Breast epithelium (tissue), 4 donors: ENCODE measurements at places on chromosomes 1 and 21.

- no peak for DNase-seq
These were observed 45.5 kb downstream of the DHRS3 start for GRCh38 chr1:12572522-12572921.

DNA sequence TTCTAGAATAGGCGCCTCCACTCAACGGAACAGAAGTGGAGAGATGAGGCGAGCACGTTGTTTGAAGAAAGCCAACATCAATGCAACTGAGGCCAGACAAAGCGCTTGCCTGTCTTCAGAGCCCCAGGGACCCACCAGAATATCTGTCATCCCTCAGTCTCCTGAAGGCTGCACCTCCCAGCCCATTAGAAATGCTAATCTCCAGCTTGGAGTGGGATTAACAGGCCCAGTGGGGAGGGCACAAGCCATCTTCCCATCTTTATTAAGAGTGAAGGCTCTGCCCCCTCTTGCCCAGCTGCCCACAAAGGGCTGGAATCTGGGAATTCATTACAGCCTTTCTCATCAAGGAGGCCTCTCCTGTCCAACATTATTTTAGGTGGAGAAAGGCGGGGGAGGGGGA, 16.8 kb upstream of the CNTN2 start:
- no peak for DNase-seq

DNA sequence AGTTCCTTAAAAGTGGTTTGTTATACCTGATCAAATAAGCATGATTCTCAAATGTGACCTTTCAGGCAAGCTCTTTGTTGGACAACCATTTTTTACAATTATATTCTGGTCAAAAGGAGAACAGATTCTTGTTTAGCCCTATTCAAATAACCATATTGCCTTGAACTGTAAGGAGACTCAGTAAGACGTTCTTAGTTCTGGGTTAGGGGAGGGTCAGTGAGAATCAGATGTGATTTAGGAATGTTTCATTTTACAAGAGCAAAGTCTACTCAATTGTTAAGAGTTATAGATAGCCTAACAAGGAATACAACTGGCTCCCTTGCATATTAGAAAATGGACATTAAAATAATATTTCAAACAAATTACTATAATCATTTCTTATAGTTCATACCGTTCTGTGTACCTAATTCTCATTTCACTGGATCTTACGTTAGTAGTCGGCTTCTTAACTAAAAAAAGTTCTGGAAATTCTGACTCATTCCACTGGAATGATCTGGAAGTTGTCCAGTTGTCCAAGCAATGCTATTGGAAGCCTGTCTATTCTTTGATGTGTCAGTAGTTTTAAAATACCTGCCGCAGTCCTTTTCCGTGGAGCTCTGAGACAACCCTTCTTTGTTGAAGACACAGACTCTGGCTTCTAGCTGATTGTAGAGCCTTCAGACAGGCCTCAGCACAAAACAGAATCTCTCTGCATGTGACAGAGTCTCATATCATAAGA, 88.8 kb downstream of the MAST2 start:
- no peak for DNase-seq

- no peak for DNase-seq
These were observed 6.1 kb upstream of the EVA1C start for GRCh38 chr21:32406405-32406804.

DNA sequence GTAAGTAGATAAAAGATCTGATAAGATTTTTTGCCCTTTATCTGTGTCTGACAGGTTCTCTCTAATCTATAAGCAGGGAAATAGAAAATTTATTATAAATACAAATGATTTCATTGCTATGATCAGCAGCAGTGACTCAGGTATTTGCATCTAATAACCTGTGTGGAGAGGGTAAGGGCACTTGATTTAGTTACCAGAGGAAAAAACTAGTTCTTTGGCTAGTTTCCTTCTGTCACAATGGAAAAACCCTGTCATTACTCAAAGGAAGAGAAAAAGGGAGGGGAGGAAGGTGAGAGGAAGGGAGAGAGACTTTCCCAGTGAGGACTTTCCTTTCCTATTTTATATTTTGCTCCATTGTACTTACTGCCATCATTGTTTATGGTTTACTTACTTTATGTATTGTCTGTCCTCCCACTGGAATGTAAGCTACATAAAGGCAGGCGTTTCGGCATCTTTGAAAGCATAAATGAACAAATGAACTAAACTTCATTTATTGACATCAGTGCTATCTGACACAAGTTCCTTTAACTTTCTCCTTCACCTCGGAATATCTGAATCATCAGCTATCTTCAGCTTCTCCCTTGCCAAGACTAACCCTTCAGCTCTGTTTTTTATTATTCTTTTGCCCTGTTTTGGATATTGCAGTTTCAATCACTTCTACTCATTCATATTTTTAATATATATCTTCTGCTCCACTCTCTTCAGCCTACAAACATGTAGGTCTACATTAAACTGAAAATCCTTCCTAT, 34.9 kb downstream of the WDR3 start:
- no peak for DNase-seq
